ENCODE measurements at places on chromosomes 5 and 9.

DNA sequence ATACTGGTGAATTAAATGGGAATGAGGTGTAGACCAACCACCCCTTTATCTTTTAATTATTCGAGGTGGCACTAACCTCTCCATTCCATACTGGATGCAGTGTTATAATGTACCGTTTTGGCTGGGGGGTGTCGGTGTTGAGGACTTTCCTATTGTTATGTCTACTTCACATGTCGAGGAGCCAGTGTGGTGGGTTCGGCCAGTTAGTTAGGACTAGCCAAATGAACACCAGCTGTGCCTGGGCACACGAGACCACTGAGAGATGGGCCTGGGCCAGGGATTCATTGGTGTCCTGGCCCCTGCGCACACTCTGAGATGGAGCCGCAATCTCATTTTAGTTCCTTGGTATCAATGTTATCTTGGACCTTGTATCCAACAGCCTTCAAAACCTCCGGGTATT, 186.2 kb downstream of the CACNA1B start:
- DNase-seq = no peak

DNA sequence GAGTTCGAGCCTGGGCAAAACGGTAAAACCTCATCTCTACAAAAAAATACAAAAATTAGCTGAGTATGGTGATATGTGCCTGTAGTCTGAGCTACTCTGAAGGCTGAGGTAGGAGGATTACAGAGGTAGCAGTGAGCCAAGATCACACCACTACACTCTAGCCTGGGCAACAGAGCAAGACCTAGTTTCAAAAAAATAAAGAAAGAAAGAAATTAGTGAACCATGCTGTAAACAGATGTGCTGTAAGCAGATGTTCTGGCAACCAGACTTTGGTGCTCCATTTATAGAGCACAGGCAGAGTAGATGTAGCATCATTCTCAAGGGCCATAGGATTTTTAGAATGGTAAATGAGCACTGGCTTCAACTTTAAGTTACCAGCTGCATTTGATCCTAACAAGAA, 115.4 kb downstream of the ST8SIA4 start:
- DNase-seq = no peak

DNA sequence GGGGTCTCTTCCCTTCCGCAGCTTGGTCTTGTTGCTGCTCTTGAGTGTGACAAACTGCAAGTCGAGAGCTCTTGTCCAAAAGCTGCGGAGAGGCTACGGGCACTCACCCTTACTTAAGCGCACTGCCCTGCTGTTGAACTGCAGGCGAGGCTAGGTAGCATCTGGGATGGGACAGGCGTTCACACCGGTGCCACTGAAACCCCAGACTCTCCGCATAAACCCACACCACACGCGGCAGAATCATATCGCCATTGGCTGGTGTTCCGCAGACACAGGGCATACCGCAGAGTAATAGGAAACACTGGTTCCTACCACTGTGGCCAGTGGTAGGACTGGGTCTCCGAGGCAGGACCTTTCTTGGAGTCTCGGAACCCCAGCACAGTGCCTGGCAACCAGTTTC, 2.2 kb upstream of the NPR3 start:
- no peak for DNase-seq

- DNase-seq = no peak
Observed at GRCh38 chr9:72228282-72228681, 79.0 kb downstream of the GDA start.

DNA sequence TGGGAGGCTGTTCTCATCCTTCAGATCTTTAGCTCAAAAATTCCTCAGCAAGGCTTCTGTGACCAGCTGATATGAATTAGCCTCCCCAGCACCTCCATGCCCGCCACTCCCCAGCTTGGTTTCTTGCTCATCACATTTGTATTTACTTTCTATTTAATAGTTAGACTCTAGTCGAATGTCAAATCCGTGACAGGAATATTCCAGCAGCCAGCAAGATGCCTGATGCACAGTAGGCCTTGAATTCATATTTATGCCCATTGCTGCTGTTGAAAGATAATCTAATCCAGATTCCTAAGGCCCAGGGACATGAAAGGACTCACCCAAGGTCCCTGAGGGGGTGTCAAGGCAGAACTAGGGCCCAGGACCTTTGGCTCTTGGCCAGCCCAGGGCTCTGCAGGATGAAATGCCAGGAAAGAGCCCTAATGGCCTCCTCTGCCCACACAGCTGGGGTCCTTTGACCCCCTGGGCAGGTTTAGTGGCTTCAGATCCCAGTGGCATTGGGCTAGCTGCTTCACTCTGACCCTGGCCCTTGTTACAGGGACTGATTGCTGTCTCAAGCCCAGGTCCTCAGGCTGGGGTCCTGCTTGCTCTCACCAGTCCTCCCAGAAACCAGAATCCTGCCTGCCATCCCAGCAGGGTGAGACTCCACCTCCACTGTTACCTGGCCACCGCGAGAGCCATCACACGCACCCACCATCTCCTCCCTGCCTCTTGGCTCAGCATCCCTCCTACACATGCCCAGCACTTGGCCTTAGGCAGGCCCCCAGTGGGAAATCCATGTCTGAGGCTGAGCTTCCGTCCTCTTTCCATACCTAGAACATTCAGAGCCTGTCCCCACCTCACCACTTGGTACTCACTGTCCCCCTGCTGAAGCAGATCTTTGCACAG, 7.3 kb downstream of the CSF1R start:
- no peak for DNase-seq

DNA sequence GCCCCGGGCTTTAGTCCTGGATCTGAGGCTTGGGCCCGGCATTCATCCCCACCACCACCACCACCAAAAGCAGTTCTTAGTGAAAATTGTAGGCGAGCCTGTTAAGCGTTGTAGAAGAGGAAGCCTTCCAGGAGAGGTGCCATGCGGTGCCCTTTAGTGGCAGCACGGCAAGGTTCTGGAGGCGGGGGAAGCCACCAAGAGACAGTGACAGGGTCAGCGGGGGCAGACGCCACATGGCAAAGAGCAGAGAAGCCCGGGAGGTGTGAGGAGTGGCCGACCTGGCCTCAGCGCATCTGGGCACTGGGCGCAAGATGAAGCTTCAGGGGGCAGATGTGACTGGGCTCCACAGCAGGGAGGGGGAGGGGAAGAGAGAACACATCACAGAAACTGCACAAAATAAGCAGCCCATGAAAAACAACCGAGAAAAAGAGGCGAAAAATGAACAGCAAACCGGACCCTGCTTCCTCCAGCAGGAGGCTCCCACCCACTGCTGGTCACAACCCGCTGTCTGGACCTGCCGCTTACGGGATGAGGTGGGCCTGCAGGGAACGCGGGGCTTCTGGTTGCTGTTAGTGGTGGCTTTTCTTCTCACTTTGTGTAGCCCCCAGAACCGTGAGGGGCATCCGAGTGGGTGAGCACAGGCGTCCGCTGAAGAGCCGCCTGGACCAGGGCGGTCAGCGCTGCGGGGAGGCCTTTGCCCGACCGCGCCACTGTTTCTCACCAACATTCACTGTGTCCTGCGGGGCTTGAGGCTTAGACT, 4.3 kb downstream of the LRRC14B start:
- DNase-seq = no peak

GRCh38 chr5:110625376-110625999, 101.0 kb downstream of the TMEM232 start:
- DNase-seq = peak; percentile 41

DNA sequence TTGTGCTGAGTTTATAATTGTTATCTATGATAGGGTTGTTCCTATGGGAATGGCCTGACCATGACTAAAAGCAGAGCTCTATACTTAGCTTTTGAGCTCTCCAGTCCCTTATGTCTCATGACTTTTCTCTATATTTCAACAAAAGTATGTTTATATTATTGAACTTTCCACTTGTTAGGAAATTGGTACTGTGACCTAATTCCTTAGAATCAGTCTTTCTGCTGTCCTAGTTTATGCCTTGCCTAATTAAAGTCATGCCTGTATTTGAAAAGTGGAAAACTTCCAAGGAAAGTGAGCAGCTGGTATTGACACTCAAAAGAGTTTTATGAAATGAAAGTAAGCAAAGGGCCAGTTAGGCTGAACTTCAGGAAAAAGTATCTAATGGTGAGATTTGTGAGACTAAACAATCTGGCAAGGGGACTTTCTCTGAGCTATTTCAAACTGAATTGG, 68.6 kb downstream of the XRCC4 start:
- no peak for DNase-seq

GRCh38 chr5:151086905-151087360, 6.1 kb upstream of the TNIP1 start:
- peak; percentile 79 for DNase-seq

GRCh38 chr5:138932171-138932810, 57.2 kb upstream of the LRRTM2 start:
- no peak for DNase-seq

- DNase-seq = no peak
Observed at GRCh38 chr5:67082941-67083340, 113.7 kb downstream of the CD180 start.

DNA sequence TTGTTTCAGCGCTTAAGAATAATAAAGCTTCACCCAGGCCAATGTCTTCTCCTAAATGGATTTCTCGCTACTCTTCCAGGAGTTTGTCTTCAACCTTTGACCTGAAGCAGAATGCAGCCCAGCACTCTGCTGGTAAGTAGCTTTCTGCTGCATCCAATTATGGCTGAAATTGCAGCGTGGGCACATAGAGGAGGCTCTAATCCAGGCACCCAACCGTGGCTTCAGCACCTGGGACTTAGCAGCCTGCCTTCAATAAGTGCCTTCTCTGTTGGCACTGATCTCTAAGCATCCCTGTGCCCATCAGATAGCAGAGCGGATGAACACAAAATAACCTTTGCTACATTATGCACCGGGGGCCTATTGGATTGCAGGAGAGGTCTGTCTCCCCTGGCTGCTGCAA, 105.2 kb downstream of the TRIM32 start:
- no peak for DNase-seq

DNA sequence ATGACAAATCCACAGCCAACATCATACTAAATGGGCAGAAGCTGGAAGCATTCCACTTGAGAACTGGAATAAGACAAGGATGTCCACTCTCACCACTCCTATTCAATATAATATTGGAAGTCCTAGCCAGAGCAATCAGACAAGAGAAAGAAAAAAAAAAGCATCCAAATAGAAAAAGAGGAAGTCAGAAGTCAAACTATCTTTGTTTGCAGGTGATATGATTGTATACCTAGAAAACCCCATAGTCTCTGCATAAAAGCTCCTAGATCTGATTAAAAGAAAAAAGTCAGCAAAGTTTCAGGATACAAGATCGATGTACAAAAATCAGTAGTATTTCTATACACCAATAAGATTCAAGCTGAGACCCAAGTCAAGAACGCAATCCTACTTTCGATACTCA, 66.1 kb downstream of the OSMR start:
- DNase-seq = no peak

- DNase-seq = no peak
Observed at GRCh38 chr5:149863830-149864229, 80.8 kb downstream of the PDE6A start.

- no peak for DNase-seq
Observed at GRCh38 chr5:143566139-143566538, 162.7 kb upstream of the NR3C1 start.

- no peak for DNase-seq
Observed at GRCh38 chr5:124876983-124877382, 130.5 kb upstream of the ZNF608 start.

- no peak for DNase-seq
Observed at GRCh38 chr9:97307500-97308163, at the start of gene CCDC180. TSS of gene CCDC180 (plus strand) at chr9:97307659. CDS start at chr9:97308064, 405 bp downstream.

GRCh38 chr5:75620184-75620959, 9.1 kb downstream of the ANKDD1B start:
- DNase-seq = no peak

- peak; percentile 5 for DNase-seq
Observed at GRCh38 chr5:150120062-150120441, 33.7 kb upstream of the CSF1R start.

- DNase-seq = no peak
Observed at GRCh38 chr9:5617749-5618148, 11.2 kb upstream of the RIC1 start.

- no peak for DNase-seq
Observed at GRCh38 chr9:99736291-99736690, 85.4 kb upstream of the NR4A3 start.

- no peak for DNase-seq
Observed at GRCh38 chr5:65835191-65835590, 91.2 kb upstream of the ERBIN start.

DNA sequence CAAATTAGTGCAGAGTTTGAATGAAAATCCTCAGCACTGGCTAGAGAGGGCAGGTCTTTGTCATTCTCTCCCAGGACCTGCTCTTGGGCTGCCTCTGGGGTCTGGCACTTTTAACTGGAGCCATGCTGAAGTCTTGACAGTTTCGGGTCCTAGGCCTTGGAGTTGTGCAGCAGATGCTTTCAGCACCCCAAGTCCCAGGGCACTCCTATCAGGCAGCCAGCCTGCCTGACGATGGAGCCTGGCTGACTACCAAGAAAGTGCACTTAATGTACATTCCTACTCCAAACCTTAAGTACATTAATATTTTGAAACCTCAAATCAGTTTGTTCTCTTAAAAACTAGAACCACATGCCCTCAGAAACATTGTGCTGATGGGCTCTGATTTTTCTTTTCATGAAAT, 69.3 kb upstream of the CXCL14 start:
- no peak for DNase-seq

- peak; percentile 83 for DNase-seq
Observed at GRCh38 chr5:1536322-1536845, 12.6 kb upstream of the LPCAT1 start.

- DNase-seq = no peak
Observed at GRCh38 chr9:76808636-76809035, 44.4 kb downstream of the PCA3 start.

DNA sequence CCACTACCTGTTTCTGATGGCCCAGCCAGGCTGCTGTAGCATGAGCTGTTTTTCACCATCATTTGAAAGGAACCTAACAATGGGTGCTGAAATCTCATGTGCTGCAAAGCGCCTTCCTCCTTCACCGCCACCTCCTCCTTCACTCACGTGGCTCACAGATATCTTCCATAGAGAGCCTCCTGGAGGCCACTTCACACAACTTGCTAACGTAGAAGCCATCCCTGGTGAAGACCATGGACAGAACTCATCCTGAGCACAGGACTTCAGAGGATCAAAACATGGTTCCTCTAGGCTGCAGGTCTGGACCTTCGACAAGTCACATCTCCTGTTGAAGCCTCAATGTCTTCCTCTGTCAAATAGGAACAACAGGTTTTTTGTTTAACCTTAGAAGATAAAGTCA, 155.5 kb upstream of the RAD23B start:
- no peak for DNase-seq

DNA sequence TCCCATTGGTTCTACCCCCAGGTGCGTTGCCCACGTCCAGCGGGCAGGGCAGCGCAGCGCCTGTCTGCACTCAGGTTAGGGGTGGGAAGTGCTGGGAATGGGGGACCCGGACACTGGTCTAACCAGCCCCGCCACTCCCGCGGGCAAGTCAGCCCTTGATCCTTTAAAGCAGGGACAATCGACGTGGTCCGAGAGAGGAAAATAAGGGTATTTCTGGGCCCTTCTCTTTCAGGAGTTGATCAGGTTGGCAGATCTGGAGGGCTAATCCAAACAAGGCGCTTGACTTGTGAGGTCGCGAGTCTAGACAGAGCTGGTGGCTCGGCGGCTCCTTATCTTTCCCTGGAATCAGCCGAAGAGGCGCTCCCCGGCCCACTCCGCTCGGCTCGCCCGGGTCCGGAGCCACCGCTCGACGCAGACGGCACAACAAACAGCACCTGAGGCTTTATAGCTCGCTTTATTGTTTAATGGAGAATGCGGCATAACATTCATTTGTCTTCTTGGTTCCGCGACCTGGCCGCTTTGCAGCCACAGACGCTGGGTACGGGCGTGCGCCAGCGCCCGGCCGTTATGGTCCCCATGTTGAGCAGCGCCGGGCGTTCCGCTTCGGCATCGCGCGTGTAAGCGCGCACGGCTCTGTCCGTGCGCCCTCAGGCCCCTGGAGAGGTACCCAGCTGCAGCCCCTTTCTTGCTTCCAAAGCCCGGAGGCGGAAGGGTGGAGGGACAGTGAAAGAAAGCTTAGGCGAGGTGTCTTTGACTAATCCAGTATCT, 15.8 kb downstream of the ISL1 start:
- no peak for DNase-seq

All from CD4-positive, alpha-beta T cell treated with Interleukin-4 for 1 hour (primary cell).